ENCODE measurements at places on chromosomes 16 and 17. TPM values are rescaled to one million over a fixed set of nuclear protein-coding genes. Genes with fewer than 3 reads are reported as not detected.

GRCh38 chr16:50464325-50465290, 83.6 kb upstream of the NKD1 start:
- peak; percentile 27 for DNase-seq

DNA sequence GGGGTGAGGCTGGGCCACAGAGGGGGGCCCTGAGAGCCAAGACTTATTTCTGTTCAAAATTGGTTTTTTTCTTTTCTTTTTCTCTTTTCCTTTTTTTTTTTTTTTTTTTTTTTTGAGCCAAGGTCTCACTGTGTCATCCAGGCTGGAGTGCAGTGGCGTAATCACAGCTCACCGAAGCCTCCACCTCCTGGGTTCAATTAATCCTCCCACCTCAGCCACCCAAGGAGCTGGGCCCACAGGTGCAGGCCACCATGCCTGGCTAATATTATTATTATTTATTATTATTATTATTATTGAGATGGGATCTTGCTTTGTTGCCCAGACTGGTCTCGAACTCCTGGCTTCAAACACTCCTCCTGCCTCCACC, 17.5 kb upstream of the CACNA1H start:
- DNase-seq = no peak

- DNase-seq = no peak
Measured at GRCh38 chr16:57637020-57637419, 8.6 kb downstream of the ADGRG1 start.

DNA sequence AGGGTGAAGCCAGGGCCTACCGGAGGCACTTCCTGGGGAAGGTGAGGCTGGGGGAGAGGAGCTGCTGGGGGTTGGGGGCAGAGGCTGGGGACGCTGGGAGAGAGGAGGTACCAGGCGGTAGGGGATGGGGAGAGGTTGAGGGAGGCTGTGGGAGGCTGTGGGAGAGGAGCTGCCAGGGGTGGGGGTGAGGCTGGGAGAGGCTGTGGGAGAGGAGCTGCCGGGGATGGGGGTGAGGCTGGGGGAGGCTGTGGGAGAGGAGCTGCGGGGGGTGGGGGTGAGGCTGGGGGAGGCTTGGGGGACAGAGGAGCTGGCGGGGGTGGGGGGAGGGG, 99.4 kb downstream of the OR1D5 start:
- DNase-seq = no peak

DNA sequence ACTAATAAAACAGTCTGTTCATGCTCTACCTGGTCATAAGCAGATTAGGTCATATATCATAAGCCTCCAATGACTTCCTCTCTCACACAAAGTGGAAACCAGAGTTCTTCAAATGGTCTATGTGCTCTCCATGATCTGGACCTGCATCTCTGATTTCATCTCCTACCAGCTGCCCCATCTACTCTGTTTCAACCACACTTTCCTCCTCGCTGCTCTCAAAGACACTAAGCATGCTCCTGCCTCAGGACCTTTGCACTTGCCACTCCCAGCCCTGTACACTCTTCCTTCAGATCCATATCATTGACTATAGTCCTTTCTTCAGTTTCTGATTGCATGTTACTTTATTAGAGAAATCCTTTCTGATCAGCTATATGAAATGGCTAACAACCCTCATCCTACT, 196.8 kb downstream of the PHKB start:
- DNase-seq = no peak

- DNase-seq = no peak
Measured at GRCh38 chr16:55842369-55843104, 9.6 kb upstream of the CES1 start.

DNA sequence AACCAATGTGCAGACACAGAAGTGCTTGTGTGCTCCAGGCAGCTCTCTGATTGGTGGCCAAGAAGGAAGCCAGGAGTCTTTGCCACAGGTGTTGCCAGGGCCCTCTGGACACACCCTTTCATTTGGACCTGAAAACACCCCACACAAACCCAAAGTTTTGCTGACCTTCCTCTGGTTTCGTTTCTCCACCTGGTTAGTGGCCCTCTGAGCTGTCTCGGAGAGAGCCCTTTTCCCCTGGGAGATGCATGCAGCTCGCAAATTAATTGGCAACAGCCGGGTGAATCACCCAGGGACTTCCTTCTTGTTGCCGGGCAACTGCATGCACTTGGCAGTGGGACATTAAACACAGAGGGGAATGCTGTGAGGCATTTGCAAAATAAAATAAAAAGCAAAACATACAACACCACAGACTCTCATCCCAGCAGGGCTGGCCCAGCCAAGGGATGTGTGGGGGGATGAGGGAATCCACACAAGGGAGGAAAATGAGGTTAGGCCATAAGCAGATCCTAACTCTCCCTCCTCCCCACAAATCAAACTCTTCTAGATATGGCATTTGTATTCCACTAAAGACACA, 286.6 kb downstream of the SOX9 start:
- DNase-seq = peak; percentile 68

DNA sequence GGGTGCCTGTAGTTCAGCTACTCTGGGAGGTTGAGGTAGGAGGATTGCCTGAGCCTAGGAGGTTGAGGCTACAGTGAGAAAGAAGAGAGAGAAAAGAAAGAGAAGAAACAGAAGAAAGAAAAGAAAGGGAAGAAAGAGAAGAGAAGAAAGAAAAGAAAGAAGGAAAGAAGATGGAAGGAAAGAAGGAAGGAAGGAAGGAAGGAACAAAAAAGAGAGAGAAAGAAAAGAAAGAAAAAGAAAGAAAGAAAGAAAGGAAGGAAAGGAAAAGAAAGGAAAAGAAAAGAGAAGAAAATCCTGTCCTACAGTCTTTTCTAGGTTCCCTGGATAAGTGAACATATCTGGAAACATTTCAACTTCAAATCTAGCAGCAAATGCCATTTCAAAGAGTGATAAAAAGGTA, 29.6 kb upstream of the PHLPP2 start:
- no peak for DNase-seq

- DNase-seq = no peak
Measured at GRCh38 chr16:21957714-21958346, 4.7 kb downstream of the UQCRC2 start.

- DNase-seq = no peak
Measured at GRCh38 chr17:66843627-66844026, 8.7 kb downstream of the CACNG5 start.

DNA sequence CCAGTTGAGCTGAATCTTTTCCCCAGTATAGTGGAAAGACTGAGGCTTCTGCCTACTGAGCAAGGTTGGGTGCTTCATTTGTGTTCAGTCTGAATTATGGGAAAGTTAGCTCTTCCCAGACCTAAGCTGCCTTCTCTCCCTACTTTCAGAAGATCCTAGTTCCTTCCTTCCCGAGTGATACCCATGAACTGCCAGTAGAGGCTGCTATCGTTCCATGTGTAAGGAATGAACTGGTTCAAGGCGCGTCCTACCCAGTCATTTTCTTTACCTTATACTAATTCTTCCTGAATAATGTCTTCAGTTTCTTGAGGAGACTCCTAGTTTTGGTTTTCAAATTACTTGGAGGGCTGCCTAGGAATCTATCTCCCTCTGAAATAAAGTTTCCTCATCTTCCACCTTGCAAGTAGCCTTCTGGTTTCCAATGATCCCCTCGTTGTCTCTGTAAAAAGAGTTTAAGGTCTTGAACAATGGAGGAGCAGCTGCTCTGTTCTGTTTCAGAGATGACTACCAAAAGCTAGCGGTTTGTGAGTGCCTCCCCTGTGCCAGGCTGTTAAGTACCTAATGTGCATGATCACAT, 934 bp upstream of the AOC2 start:
- no peak for DNase-seq

GRCh38 chr17:74353446-74354060, 8.1 kb downstream of the BTBD17 start:
- no peak for DNase-seq

DNA sequence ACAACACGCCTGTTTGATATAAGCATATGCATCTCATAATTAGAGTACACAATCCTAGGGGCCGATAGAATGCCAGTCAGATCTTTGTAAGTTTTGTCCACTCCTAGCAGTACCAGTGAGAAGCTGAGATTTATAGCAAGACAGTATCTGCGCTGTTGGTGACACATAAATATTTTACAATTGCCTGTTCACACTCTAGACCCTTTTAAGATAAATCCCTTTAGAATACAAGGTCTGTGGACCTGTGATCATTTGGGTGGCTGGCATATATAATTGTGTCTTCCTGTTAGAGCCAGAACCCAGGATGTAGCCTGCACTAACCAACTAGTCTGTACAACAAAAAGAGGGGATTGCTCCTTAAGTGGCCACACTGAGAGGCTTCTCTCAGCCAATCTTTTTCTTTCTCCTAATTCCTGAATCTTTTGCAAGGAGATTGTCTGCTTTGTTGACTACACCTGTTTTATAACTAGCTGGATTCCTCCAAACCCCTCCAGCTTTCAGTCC, 74.7 kb downstream of the WIPI1 start:
- no peak for DNase-seq

- no peak for DNase-seq
Measured at GRCh38 chr16:53154513-53154912, 99.7 kb downstream of the CHD9 start.

GRCh38 chr17:609232-609810, 105.3 kb downstream of the VPS53 start:
- no peak for DNase-seq

DNA sequence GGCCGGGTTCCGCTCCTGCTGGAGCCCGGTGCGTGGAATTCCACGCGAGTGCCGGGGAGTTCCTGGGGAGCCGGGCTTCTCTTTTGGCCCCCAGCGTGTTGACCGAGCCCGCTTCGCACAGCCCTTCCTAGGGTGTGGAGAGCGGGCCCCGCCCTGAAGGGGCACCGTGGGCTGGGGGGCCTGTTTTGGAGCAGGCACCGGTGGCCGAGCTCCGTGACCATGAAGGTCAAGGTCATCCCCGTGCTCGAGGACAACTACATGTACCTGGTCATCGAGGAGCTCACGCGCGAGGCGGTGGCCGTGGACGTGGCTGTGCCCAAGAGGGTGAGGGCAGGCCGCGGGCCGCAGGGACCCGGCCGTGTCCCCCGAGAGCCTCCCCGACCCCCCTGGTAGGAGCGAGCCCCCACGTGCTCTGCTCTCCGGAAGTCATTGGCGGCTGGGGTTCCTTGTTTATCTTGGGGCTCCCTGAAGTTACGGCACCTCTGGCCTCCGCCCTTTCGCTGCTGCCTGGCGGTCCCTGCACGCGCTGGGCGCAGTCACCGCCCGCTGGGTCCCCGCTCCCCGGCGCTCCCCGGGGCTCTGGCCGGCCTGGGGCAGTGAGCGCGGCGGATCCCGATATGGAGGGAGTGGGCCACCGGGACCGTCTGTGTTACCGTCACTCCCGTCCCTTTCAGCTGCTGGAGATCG, 528 bp downstream of the HAGHL start:
- DNase-seq = no peak

DNA sequence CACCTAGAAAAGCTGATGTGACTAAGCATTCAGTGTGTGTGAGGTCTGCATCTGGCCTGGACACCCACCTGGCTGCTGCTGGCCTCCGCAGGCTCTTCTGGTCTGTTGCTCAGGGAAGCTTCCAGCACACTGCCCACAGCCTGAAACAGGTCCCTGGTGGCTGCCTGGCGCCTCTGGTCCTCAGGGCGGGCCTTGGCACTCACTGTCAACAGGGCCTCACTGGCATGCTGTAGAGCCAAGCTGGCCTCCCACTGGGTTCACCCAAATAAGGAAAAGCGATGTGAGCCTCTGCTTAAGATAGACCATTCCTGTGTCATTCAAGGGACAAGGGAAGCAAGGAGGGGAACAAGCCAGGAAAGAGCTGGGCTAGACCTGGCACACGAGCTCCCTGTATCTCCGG, 70.6 kb upstream of the BCO1 start:
- DNase-seq = no peak

DNA sequence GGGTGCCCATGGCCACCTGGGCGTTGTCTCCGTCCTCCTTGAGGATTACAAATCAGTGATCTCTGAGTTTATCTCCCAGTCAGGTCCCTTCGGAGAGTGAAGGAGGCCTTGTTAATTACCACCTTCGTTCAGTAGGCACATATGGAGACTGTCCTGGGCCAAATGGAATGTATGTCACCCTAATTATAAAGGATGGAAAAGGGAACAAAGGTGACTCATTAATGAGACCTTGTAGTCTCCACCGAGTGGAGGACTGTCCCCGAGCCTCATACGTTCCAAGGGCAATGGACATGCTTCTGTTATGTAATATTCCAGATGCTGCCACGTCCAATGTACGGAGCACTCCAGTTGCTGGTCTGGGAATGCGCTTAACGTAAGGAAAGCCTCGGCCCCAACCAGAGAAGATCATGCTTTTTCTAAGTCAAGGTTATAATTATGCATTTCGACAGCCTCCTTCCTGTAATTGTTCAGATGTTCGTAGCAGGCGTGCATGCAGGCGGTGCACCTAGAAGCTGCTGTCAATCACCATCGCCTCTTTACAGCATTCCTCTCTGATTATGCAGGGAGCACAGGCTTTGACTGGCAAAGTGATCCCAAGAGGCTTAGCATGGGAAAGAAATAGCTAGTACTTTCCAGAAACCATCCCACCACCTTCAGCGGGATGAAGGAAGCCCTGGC, 22.4 kb upstream of the SEC14L1 start:
- no peak for DNase-seq

DNA sequence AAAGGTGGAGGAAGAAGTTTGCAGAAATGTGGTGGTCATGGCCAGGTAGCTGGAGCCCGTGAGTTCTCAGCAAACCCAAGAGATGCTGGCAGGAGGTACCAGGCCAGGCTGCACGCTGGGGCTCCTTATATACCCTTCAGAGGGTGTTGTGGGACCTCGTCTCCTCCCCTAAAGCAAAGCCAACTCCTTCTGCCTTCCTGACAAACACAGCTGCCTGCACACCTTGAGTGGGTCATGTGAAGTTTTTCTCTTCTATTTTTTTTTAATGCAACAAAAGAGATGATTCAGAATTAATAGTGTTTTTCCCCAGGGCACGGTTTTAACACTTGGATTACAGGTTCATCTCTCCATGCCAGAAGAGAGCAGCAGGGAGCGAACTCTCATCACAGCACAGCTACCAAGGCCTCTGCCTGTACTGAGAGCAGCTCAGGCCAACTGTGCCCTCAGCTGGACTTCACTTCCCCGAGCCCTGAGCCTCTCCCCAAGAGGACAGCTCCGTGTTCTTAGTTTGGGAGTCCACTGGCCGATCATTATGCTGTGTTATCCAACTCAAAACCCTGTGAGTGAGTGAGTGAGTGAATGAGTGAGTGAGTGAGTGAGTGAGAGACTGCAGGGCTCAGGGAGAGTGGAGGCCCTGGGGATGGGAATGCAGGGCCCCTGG, at the start of gene KRT15:
TSS of gene KRT15 (minus strand) at position 102 of the 661 bp plus-strand sequence. CDS start at position 39, 63 bp downstream.
- DNase-seq = no peak

GRCh38 chr16:54286366-54287130, at the start of gene IRX3:
Gene IRX3, minus strand, starts transcription at chr16:54286787. Its CDS starts 737 bp downstream, at chr16:54286050.
- peak; percentile 96 for DNase-seq

Gene SLC6A4
- total RNA-seq = 1.6 TPM

Gene ARL16
- total RNA-seq = 39.4 TPM

Gene KCNAB3
- total RNA-seq = 7.5 TPM

Gene CNTROB
- total RNA-seq = 35.8 TPM

Gene GNAO1
- 6.2 TPM for total RNA-seq

Gene ATP2A1
- not detected for total RNA-seq

Gene LUC7L
- 206 TPM for total RNA-seq

Gene CES5A
- total RNA-seq = 0.30 TPM

Gene EXOC3L1
- total RNA-seq = 2.0 TPM

Gene KRTAP9-4
- total RNA-seq = 103 TPM

Gene GPR139
- total RNA-seq = not detected
